ENCODE measurements at places on chromosomes 12 and 14.

GRCh38 chr12:74449872-74450271 is 87.8 kb upstream of the ATXN7L3B start:
- DNase-seq: no peak

- DNase-seq: no peak
Observed at GRCh38 chr12:105555556-105556295, 225.2 kb downstream of the C12orf75 start.

GRCh38 chr12:106058256-106059182 is 80.2 kb downstream of the NUAK1 start:
- no peak for DNase-seq

DNA sequence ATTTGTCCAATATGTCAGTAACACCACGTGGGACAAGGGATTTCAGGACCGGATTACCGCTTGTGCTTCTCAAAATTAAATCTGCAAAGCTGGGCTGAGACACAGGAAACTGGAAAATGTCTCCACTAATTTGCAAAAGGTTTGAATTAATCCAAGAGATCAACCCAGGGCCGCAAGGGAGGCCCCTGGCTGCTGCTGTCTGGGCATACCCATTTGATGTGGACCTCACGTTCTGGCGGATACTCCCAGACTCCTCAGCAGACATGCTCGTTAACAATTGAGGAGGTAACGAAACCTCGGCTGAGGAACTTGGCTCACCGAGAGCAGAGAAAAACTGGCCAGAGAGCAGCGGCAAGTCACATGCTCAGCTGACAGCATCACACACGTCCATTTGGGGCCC is 180.6 kb downstream of the SLC15A4 start:
- no peak for DNase-seq

- no peak for DNase-seq
Observed at GRCh38 chr14:60188696-60189095, 23.5 kb upstream of the DHRS7 start.

DNA sequence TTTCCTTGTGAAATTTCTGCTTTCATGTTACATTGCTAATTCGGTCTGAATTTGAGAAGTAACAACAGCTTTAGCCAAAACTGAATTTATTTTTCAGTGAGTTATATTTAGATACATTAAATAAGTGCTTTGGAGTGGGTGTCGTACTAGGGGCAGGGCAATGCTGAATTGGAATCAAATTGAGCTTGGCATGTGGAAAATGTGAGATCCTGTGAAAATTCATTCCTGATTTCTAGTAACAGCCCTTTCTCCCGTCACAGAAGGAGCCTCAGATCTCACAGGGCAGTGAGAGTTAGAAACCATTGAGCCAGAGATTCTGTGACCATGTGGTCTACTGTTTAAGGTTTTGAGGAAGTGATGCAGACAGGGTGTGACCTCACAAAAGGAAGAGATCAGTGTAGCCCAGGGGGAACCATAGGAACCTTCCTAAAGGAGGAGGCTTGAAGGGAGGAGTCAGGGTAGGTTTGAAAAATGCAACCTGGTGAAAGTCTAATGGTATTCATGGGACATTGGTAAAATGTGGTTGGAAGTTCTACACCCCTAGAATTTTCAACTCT is 1136.8 kb downstream of the AACS start:
- DNase-seq: no peak

DNA sequence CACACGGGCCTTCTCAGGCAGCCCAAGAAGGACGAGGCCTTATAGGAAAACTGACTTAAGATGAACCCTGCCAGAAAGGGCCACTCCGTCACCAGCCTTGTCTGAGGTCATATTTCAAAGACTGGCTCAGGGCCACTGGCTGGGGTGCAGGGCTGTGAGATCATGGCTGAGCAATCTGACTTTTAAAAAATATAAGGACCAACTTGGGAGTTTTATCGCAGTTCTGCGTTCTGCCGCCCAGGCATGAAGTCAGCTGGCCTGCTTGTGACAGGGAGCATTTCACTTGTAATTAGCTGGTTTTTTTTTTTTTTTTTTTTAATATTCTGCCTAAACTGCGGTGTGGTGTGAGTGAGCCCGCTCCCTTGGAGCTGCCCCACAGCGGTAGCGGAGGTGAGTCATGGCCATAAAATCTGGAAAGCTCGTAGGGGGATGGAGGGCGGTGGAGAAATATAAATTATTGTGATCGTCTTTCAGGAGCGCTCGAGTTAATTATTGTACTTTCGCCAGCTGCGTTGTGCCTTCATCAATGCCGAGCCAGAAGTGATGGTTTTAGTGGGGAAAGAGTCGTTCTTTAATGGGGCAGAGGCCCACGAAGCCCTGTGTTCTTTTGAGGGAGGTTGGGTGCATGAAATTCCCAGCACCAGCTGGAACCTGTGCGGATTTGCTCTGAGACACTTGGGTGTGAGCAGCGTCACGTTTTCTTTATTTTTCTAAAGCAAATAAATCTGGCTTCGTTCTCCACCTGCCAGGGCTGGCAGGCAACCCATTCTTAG is 231.9 kb downstream of the C12orf75 start:
- no peak for DNase-seq

GRCh38 chr12:5388581-5389535 is 43.0 kb upstream of the NTF3 start:
- no peak for DNase-seq

GRCh38 chr14:30521899-30522736 is 36.8 kb upstream of the G2E3 start:
- peak; percentile 88 for DNase-seq

GRCh38 chr14:100092832-100093231 is 27.6 kb downstream of the EVL start:
- DNase-seq: no peak

DNA sequence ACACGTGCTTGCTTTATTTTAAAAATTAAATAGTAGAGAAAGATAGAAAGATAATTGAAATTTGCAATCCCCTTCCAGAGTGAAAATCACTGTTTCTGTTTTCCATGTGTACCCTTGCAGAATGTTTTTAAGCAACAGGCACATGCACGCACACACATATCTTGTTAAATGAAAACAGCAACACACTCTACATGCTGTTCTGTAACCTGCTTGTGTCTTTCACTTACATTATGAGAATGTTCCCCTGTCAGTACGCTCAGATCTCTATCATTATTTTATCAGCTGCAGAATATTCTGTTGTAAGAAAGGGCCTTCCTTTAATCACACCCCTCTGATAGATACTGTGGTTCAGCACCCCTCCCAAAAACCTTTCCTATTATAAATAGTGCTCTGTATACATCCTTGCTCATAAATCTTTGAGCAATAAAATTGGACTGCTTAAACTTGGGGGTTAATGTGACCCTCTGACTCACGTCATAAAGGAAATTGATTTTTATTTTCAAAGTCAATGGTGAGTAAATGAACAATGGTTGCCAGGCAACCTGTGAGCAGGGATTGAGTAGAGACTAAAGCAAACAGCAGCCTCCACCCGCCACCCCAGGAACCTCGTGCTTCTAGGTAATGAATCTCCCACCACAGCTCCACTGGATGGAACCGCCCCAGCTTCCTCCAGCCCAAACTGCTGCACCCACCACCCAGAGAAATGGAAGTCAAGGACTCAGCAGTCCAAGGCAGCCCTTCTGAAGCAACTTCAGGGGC is 31.9 kb upstream of the CHGA start:
- DNase-seq: no peak
